CD4-positive, alpha-beta memory T cell (primary cell): ENCODE measurements at places on chromosomes 3 and 15.

DNA sequence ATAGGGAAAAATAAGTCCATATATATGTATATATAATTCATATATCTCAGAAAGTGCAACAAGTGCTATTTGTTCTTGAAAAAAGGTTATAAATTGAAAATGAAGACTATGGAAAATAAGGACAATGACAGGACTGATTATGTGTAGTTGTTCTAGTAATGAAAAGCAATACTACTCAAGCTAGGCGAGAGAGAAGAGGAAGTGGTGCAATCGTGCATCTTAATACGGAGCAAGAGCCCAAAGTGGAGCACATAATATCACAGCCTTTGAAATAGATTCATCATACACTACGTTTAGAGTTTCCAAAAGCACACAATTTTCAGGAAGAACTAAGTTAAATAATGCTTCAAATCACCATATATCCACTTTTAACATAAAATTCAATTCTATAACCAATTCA lies 87.9 kb downstream of the ULK4 start:
- DNase-seq = no peak
- H3K4me3 ChIP-seq = no peak overlapping the region
- no peaks in the 10 kb centered on the region for H3K4me1 ChIP-seq
- no peak overlapping the region for H3K27ac ChIP-seq
- H3K36me3 ChIP-seq = no peaks in the 10 kb centered on the region

DNA sequence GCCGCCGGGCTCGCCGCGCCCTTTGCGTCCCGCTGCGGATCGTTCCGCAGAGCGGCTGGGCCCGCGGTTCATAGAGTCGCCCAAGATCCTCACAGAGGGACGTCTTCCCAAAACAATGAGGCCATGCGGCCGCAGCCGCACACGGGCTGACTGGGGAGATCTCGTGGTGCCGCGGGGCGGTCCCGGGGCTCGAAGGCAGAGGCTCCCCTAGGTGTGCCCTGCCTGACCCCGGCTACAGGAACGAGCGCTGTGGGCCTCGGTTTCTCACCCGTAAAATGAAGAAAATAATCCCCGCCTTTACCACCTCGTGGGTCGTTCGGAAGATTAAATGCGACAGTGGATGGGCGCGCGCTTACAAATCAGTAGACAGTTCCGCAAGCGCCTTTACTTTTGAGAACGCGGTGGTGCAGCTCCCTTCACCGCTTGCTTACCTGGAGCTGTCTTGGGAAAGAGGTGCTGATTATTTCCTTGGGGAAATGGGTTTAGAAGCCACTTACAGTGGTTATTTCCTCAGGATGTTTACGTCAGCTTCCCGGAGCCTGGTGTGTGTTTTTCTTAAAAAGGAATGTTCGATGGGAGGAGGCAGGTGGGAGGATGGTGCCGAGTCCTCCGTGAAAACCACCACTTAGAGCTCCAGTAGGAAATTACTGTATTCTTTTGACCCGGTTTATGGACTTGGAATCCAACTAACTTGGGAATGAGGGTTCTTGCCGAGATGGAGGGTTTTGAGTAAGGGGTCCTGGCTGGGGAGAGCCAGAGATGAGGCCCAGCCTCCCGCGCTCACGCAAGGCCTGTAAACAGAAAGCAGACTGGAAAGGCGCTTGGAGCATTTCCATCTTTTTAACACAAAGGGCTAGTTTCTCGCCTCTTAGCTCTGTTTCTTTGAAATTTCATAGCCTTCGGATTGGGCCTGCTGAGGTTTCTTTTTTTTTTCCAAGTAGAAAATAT lies 1.9 kb upstream of the MEX3B start:
- peaks cover 19% of the 10 kb centered on the region for H3K4me1 ChIP-seq
- H3K4me3 ChIP-seq = peak overlapping the region; percentile 57
- H3K36me3 ChIP-seq = no peaks in the 10 kb centered on the region
- H3K27ac ChIP-seq = no peak overlapping the region

GRCh38 chr15:48025118-48025517 lies 95.7 kb upstream of the SLC24A5 start:
- H3K4me3 ChIP-seq = no peak overlapping the region
- no peaks in the 10 kb centered on the region for H3K4me1 ChIP-seq
- H3K27me3 ChIP-seq = no peaks in the 10 kb centered on the region
- DNase-seq = no peak
- H3K27ac ChIP-seq = no peak overlapping the region

GRCh38 chr3:142489572-142490323 lies 41.9 kb upstream of the XRN1 start:
- no peak overlapping the region for H3K4me3 ChIP-seq
- no peaks in the 10 kb centered on the region for H3K4me1 ChIP-seq
- DNase-seq = no peak
- peaks cover 31% of the 10 kb centered on the region for H3K36me3 ChIP-seq
- H3K27me3 ChIP-seq = no peaks in the 10 kb centered on the region

- H3K27me3 ChIP-seq = no peaks in the 10 kb centered on the region
- no peak overlapping the region for H3K27ac ChIP-seq
- no peaks in the 10 kb centered on the region for H3K4me1 ChIP-seq
- no peak for DNase-seq
These were observed 288.0 kb upstream of the BCHE start for GRCh38 chr3:166125179-166125578.

DNA sequence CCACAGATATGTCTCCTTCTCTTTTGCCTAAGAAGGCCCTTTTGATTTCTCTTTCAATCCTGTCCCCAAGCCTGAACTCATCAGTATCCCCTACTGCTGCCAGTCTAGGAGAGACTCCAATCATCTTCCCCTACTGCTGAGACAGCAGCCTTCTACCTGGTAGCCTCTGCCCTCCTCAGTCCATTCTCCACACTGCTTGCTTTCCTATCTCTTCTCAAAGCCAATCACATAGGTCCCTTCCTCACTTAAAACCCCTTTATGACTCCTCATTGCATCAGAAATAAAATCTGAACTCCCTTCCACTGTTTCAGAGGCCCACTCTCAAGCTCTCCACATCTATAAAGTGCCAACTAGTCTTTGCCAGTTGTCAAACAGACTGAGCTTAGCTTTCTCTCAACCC lies 1081.8 kb upstream of the CFAP20DC start:
- H3K27ac ChIP-seq = no peak overlapping the region
- no peak for DNase-seq
- no peaks in the 10 kb centered on the region for H3K27me3 ChIP-seq
- no peaks in the 10 kb centered on the region for H3K4me1 ChIP-seq
